Mucosa of descending colon (tissue), 3 donors: ENCODE measurements at places on chromosomes 6 and 20.

- DNase-seq = no peak
These were observed 16.2 kb downstream of the FOXA2 start for GRCh38 chr20:22567944-22568871.

DNA sequence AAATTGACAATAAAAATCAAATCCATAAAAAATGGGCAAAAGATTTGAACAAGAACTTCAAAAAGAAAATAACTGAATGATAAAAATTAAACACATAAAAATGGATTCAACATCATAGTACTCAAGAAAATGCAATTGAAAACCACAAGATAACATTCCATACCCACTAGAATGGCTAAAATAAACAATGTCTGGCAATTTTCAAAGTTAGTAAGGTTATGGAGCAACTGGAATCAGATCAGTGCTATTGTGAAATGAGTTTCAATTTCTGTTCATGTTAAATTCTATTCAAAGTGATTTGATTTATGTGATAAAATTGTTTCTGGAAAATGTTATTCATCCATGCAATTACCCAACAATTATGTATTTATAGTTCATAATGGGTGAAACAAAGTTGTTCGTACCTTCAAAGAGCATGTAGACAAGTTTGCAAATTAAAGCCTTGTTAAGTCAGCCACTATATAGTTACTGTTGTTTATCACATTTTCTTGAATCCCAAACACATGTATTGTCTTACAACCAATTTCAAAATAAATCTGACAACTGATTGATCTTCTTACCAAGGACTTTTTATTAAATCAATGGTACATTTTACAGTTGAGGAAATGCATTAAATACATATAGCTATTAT lies 151.5 kb upstream of the CENPW start:
- DNase-seq = no peak

GRCh38 chr6:25925876-25926275 lies 4.6 kb downstream of the SLC17A2 start:
- DNase-seq = no peak

GRCh38 chr6:16659466-16660156 lies 101.6 kb downstream of the ATXN1 start:
- no peak for DNase-seq

DNA sequence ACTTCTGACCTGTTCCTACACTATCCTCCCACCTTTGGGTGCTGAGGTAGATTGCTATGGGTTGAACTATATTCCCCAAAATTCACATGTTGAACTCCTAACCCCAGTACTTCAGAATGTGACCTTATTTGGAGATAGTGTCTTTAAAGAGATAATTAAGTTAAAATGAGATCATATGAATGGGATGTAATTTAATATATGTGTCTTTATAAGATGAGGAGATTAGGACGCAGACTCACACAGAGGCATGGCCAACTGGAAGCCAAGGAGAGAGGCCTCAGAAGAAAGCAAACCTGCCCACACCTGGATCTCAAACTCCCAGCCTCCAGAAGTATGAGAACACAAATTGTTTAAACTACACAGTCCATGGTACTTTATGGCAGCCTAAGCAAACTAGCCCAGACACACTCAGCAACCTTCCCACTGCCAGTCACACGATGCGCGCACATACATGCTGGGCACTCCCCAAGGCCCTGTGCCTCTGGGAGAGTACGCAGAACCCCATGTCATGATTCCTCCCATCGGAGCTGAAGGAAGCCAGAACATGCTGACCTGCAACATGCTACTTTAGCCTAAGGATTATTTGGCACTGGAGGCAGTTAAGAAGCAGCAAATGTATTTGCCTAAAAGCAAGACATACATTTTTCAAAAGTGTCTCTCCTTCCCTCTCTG lies 8.9 kb upstream of the SLC22A1 start:
- DNase-seq = no peak

DNA sequence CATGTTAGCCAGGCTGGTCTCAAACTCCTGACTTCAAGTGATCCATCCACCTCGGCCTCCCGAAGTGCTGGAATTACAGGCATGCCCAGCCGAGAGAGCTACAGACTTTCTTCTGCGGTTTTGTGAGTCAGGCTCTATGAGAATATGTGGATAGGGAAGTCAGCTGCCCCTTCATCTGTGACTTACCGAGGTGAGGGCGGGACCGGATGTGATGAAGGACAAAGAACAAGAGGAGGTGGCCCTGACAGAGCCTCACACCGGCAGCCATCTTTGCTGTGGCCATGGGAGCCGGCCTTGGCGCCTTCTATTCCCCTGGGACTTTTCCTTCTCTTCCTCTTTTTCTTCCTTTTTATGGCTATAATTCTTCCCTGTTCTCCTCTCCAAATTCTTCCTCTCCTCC lies 67.0 kb downstream of the IYD start:
- no peak for DNase-seq

GRCh38 chr20:62027116-62027515 lies 38.6 kb downstream of the TAF4 start:
- DNase-seq = no peak

GRCh38 chr6:162866656-162867055 lies 138.9 kb downstream of the PACRG start:
- DNase-seq = no peak

DNA sequence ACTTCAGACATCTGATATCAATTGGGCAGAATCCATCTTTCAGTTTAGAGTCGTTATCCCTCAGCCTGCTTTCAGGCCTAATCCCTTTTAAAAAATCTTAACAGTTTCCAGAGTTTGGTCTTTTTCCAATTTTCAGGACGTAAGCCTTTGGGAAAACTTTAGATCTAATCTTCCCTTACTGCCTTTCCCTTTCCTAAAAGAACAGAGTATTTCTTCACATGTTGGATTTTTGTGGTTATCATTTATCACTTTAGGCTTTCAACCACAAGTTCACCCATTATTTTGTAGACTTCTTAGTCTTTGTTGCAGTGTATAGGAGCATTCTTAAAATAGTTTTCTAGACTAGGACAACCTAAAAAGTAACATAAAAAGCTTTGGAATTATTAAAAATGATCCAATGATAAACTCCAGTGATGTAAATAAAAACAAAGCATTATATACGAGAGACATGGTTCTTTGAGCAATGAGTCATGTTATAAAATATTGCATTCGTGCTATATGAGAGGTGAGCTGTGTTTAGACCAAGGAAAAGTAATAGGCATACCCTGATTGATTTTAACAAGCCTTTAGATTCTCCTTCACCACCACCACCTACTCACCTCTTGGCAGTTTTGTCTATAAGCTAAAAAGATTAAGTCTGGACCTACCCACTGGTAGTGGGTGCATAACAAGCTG lies 90.4 kb upstream of the MCHR2 start:
- DNase-seq = no peak

- DNase-seq = peak; percentile 26
These were observed 39.8 kb upstream of the ARHGAP18 start for GRCh38 chr6:129749749-129750120.

- peak; percentile 70 for DNase-seq
These were observed 140.1 kb downstream of the QKI start for GRCh38 chr6:163554663-163555062.

DNA sequence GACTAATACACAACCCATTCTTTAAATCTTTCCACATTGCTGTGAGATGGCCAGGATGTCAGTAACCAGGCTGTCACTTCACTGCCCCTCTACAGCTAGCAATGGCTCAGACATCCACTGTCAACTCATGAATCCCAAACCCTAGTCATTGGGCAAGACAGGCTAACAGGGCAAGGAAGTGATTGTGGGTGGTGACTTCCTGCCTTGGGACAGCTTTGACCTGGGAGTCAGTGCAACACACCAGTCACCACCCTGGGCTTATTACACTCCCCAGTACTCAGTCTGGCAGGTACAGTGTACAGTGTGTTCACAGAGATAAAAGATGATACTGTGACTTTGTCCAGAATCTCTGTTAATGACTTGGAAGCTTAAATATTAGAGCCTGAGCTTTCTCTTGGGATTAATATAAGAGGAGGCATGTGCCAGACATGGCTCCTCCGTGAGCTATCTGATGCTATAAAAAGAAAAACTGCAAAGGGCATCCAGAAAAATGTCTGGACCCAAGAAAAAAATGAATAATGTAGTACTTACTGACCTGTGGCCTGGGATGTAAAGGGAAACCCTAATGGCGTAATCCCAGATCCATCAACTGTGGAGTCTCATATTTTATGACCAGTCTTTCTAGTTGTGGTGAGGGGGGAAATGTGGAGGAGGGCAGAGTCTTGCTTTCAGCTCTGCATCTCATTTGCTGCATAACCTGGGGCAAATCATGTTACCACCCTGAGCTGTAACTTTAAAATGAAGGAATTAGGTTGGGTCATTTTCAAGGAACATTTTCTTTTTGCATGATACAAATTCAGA lies 244.4 kb downstream of the SLC24A3 start:
- no peak for DNase-seq

- peak; percentile 28 for DNase-seq
These were observed 50.0 kb downstream of the SGK1 start for GRCh38 chr6:134267917-134268361.

DNA sequence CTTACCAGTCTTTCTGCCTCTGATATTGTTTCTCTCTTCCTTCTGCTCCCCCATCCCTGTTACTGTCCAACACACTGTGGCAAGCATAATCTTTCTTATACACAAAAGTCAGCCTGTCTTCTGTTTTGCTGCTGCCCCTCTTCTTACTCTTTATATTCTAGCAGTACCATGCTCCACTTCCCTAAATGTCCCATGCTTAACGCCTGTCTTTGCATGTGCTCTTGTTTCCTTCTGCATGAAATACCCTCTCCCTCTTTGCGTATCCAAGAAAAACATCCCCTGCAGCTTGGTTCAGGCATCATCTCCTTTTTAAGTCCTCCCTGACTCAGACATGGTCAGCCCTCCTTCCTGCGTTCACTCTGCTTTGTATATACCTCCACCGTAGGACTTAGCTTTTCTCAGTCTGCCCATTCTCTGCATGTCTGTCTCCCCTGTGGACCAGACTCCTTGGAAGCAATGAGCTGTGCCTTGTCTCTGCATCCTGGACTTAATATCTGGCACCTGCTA lies 103.9 kb downstream of the CTNNBL1 start:
- no peak for DNase-seq

- no peak for DNase-seq
These were observed 3.3 kb downstream of the PDE7B start for GRCh38 chr6:135854799-135855198.

DNA sequence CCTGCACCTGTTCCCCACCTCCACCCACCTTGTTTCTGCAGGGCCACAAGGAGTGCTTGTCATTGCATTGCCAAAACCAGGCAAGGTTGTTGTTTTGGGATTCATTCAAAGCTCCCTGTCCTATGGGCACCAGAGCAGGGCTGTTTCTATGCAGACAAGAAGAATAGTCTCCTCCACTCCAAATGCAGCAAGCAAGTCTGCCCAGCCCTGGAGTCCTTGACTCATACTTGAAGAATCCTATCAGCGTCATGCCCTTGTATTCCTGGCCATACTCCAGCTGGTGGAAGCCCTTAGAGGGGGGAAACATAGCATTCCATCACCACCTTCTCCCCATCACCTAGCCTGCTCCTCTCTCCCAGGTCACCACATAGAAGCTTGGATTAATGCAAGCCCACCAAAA lies 145.3 kb upstream of the ECI2 start:
- DNase-seq = no peak

DNA sequence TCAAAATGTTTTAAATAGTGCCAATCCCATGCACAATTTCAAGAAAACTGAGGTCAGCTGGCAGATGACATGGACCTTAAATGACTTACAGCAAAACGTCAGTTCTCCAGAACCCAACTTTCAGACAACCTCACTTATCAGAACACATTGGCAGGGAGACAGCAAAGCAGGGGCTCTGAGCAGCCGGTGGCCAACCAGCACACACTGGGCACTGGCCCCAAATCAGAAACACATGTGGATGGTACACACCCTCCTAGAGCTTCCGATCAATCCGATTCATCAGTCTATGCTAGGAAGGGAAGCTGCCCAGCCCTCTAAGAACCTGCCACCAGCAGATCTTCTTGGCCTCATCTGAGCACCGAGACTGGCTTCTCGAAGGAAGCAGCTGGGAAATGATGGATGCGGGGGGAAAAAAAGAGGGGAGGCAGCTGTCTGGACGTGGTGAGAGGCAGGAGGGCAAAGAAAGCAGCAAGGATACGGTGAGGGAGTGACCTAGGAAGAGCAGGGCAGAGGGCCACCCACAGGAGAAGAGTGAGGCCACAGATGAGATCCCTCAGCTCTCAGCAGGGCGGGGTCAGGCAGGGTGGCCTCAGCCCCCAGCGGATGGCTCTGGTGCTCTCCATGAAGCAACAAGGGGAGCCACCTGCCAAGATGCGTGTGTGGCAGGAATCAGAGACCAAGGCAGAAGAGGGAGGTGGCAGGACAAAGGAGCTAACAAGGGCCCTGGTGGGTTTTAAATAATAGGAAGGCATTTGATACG lies 32.9 kb downstream of the TAF4 start:
- DNase-seq = no peak

GRCh38 chr6:227074-227782 lies 65.1 kb upstream of the DUSP22 start:
- DNase-seq = no peak

DNA sequence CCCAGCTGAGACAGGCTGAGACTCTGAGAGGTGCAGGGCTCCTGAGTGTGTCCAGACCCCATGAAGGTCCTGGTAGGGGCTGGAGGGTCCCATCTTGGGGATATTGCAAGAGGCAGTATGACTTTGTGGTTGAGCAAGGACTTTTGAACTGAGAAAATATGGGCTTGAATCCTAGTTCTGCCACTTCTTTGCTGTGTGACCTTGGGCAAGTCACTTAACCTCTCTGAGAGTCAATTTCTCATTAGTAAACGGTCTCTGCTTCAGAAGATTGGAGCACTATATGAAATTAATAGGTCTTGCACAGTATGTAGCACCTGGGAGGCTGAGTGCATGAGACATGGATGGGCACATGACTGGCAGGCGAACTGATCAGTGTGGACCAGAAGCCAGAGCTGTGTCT lies 42.7 kb downstream of the TFEB start:
- DNase-seq = no peak

DNA sequence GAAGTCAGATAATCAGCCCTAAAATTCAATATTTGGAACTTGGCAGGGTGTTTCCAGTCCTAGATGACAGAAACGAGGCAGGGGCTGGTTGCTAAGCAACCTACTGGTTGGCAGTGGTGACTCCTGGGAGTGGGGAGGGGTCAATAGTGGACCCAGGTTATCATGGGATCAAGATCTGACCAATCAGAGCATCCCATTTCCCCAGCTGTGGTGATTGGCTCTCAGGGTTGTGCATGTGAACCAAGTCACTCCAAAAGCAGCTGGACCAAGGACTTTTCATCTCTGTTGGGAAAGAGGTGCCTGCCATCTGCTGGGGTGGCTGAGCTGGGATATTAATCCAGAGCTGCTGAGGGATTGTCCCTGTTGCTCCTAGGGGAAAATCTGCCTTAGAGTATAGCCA lies 253.4 kb downstream of the PREX1 start:
- no peak for DNase-seq
